ENCODE measurements at places on chromosomes 3 and 15. TPM values are rescaled to one million over a fixed set of nuclear protein-coding genes. Genes with fewer than 3 reads are reported as not detected.

Gene CFAP20DC
- total RNA-seq, result not detected

Gene CD200R1
- 11.2 TPM for total RNA-seq

Gene WWTR1
- 0.27 TPM for total RNA-seq

Gene PFKFB4
- total RNA-seq, result 3.0 TPM

Gene HES1
- 4.2 TPM for total RNA-seq

Gene PTPN23
- 49.3 TPM for total RNA-seq

Gene ITGB5
- total RNA-seq, result 3.0 TPM

Gene AMT
- total RNA-seq, result 10.7 TPM

Gene KIF7
- total RNA-seq, result 0.27 TPM

Gene CCR9
- total RNA-seq, result 0.51 TPM

Gene CPNE4
- 0.43 TPM for total RNA-seq

Gene POMGNT2
- total RNA-seq, result 3.5 TPM

Gene TMEM207
- not detected for total RNA-seq

Gene ACOX2
- not detected for total RNA-seq

Gene BCHE
- total RNA-seq, result not detected

Gene CELF6
- total RNA-seq, result 5.0 TPM

Gene PRICKLE2
- 0.22 TPM for total RNA-seq

Gene RPS27L
- 54.6 TPM for total RNA-seq

Gene ALG1L2
- 1.2 TPM for total RNA-seq

Gene TIGIT
- total RNA-seq, result 1.3 TPM

Gene IQCB1
- total RNA-seq, result 45.6 TPM

Gene MUC20
- 12.2 TPM for total RNA-seq

Gene SCG3
- total RNA-seq, result not detected

Gene P2RY1
- 0.08 TPM for total RNA-seq

Gene DPPA2
- not detected for total RNA-seq

Gene CD96
- 257 TPM for total RNA-seq

Gene GUCA1C
- total RNA-seq, result not detected

Gene RBMS3
- 0.49 TPM for total RNA-seq

All from naive thymus-derived CD4-positive, alpha-beta T cell (primary cell).